ENCODE measurements at places on chromosomes 3 and 15. TPM values are rescaled to one million over a fixed set of nuclear protein-coding genes. Genes with fewer than 3 reads are reported as not detected.

- DNase-seq = no peak
Measured at GRCh38 chr3:33795131-33795530, 3.3 kb upstream of the PDCD6IP start.

DNA sequence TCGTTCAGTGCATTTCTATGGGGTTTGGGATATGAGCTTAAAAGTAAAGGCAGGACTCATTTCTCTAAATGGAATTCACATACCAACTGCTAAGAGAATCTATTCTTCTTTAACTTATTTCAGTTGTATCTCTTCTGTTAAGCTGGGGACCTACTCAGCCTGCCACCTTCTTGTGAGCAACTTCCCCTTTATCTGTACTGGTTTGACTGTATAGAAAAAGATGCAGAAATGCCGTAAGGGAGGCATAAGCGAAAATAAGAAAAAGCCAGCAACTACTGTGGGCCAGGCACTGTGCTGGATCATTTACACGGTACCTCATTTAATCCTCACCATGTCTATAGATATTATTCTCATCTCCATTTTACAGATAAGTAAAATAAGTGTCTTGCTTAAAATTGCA lies 38.4 kb downstream of the RBMS3 start:
- DNase-seq = no peak

GRCh38 chr3:114450008-114450596 lies 156.3 kb downstream of the TIGIT start:
- peak; percentile 76 for DNase-seq

GRCh38 chr15:51726302-51727073 lies 11.0 kb downstream of the LYSMD2 start:
- peak; percentile 54 for DNase-seq

DNA sequence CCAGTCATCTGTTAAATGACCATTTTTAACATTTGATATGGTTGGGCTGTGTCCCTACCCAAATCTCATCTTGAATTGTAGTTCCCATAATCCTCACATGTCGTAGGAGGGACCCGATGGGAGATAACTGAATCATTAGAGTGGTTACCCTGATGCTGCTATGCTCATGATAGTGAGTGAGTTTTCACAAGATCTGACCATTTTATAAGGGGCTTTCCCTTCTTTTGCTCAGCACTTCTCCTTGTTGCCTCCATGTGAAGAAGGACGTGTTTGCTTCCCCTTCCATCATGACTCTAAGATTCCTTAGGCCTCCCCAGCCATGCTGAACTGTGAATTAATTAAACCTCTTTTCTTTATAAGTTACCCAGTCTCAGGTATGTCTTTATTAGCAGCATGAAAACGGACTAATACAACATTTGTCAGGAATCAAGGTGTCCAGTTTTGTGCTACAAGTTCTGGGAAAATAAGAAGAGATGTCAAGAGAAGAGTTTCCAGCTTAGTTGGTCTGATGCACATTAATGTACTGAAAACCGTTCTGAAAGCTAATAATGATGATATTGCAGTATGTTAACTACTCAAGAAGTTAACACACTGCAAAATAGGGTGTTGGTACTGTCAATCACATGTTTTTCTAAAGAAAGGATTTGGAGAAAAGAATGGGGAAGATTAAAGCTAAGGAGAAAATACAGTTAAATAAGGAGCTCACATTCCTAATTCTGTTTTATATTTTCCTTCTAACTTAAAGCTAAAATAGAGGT lies 67.9 kb downstream of the ATP8B4 start:
- DNase-seq = no peak

GRCh38 chr3:177358091-177358976 lies 161.1 kb upstream of the TBL1XR1 start:
- DNase-seq = peak; percentile 68

DNA sequence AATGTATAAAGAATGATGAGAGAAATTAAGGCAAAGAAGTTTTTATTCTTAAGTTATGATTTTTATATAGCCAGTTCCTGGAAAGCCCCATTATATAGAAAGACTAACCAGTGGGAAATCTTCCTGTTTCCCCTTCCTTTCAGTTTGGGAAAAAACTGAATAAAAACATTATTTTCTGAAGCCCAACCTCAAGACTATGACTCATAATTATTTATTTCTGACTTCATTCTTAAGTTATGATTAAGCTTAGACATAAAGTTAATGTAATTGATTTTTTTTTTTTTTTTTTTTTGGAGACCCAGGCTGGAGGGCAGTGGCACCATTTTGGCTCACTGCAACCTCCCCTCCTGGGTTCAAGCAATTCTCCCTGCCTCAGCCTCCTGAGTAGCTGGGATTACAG lies 55.8 kb downstream of the TRPC1 start:
- no peak for DNase-seq

GRCh38 chr15:41853831-41854230 lies 15.2 kb downstream of the PLA2G4B start:
- peak; percentile 34 for DNase-seq

GRCh38 chr15:29566914-29567313 lies 255.4 kb downstream of the TJP1 start:
- DNase-seq = no peak

DNA sequence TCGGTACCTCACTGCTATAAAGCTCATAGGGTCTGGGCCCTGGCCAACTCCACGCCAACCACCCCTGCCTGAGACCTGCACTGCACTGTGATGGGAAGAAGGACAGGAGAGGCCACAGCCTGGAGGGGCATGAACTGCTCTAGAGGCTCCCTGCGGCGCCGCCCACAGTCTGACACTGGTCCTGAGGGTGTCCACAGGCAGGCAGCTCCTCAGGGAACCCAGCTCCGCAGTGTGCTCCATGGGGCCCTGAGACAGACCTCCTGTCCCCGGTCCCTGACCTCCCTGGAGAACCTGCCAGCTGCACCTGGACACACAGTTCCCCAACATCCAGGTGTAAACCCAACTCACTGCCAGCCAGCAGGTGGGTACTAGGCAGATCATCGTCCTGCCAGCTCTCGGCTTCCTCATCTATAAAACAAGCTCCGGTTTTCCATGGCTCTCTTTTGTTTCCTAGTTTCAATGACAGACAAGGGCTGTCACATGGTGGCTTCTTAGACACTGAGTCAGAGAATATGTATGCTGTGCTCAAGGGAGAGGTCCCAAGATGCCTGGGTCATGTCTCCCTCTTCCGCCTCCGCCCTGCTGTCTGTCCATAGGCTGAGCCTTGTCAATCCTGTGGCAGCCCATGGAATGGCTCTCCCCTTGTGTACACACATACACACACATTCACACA lies 5.1 kb upstream of the HAPLN3 start:
- no peak for DNase-seq

The FAM107A gene
- total RNA-seq = not detected

The TRIM42 gene
- total RNA-seq = not detected

The GHSR gene
- not detected for total RNA-seq

The RASL12 gene
- total RNA-seq = not detected

The AMOTL2 gene
- total RNA-seq = 190 TPM
